ENCODE measurements at places on chromosomes 1 and 21.

GRCh38 chr1:23916209-23917131 lies 3.3 kb upstream of the CNR2 start:
- DNase-seq, result peak; percentile 85

DNA sequence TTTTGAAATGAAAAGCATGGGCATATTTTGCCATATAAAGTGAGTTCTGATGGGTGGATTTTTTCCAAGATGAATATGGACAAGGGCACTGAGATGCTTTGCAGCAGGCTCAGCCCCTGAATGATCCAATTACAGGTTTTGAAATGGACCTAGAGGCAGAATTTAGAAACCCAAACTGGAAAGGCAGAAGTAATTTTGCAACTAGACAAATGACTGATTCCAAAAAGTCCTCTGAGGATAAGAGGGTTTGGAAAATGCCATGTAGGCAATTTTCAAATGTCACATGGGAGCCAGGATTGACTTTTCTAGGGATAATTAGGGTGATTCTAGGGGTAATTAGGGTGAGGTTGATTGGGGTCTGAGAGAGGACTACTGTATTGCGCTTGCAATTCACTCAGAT lies 148.9 kb upstream of the ZNF648 start:
- no peak for DNase-seq

- DNase-seq, result no peak
Measured at GRCh38 chr1:82220754-82221153, 420.0 kb downstream of the ADGRL2 start.

DNA sequence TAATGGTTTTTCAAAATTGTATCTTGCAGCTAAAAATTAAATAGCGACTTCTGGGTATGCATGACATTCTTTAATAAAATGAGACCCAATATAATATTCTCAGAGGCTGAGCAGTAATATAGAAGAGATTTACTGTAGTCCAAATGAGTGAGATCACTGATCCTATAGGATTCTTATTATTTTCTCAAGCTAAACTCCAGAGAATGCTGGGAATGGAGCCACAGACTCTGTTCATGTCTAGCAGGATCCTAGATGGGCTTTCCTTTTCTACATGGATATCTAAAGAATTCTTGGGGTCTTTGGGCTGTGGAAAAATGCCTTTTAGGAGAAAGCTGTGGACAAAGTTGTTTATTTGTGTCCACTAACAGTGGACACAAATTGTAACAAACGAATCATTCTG lies 150.7 kb upstream of the ZNF644 start:
- no peak for DNase-seq

DNA sequence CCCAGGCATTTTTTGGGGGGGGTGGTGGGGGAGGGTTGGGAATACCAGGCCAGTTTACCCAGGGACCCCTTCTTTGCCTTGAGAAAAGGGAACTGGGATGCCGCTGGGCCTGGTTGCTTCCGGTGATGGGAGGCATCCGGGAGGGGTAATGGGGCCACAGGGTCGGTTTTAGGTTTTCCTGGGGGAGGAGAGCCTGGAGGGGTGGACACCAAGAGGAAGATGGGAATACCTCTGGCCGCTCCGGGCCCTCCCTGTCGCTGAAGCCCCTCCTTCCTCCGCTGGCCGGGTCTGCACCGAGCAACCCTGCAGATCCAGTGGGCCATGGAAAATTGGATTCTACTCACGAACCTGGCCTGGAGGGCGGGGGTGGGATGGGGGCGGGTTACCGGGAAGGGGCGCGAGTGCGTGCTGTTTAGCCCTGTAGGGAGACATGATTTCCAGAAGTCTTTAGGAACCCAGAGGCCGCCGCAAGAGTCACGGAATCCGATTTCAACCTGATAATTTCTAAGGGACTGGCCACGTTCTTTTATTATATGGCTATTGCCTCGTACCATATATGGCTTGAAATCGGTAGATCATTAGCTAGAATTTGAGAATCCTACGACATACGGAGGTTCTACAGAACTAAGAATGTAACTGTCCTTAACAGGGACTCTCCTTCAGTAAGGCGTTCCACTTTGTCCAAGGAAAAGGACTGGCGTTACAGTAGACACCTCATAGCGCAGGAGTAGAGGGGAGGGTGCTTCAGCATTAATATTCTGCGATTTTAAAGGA lies 749 bp downstream of the AKIRIN1 start:
- DNase-seq, result no peak

DNA sequence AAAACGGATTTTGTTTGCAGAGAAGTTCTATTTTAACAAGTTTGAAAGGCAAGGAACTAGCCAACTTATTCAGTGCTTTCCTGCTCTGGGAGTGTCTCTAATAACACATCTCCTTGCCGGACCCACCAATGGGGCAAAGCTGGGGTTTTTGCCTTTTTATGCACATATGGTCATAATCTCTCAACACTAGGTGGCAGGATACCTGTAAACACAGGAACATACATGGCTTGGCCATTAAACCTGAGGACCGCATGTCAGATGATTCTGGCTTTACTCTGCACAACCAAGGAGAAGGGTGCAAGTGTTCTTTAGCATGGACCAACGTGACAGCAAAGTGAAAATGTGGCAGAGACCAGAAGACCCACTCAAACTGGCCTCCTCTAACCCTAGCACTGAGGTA lies 4.9 kb downstream of the TMEM9 start:
- DNase-seq, result peak; percentile 68

- DNase-seq, result no peak
Measured at GRCh38 chr1:20725189-20726117, 7.0 kb downstream of the SH2D5 start.

- DNase-seq, result no peak
Measured at GRCh38 chr21:37496972-37497371, 130.4 kb downstream of the DYRK1A start.

- DNase-seq, result no peak
Measured at GRCh38 chr1:161771161-161771560, 5.0 kb downstream of the ATF6 start.

GRCh38 chr1:96487394-96487793 lies 234.2 kb upstream of the PTBP2 start:
- no peak for DNase-seq

DNA sequence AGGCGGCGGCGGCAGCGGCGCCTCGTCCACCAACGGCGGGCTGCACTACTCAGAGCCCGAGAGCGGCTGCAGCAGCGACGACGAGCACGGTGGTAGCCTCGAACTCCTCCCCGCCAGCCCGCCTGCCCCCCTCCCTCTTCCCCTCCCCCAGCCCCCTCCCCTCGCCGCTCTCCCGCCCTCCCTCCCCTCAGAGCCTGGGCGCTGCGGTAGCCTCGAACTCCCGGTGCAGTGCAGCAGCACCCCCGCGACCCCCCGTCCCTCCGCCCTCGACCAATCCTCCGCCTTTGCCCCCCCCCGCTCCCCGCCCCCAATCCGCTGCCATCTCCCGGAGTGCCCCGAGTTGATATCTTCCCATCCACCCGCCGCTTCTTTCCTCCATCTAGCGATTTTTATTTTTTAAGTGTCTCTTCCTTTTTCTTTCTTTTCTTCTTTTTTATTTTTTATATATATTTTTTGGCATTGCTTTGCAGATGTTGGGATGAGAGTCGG lies 516 bp downstream of the RCOR3 start:
- DNase-seq, result peak; percentile 68

DNA sequence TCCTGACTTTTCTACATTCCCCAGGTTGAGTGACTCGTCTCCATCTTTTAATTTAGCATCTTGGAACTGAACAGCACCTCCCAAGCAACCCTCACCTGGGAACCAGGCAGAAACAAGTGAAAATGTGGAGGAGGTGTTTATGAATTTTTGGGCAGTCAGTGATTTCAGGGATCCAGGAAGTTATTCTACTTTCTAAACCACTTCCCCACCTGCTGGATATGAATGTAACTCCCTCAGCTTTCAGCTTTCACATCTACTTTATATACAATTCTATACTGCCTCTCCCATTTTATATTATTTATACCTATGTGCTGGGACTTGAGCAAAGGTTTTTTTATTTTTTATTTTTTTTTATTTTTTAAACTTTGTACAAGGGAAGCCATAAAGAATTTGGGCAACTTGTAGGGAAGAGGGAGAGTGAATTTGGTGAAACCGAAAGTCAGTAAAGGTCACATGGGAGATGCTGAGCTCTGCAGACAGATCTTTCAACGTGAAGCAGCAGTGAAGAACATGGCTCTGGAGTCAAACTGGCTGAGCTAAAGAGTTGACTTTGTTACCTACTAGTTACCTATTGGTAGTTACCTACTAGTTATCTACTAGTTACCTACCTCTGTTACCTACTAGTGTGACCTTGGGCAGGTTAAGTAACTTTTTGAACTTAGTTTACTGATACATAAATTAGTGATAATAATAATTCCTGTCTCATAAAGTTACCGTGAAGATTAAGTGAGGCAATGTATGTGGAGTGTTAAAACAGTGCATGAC lies 45.5 kb downstream of the DDR2 start:
- DNase-seq, result no peak

- no peak for DNase-seq
Measured at GRCh38 chr1:165915932-165916348, 88.5 kb downstream of the UCK2 start.

- no peak for DNase-seq
Measured at GRCh38 chr1:214400131-214400530, 119.2 kb downstream of the SMYD2 start.

GRCh38 chr1:117610036-117610435 lies 4.2 kb downstream of the TENT5C start:
- no peak for DNase-seq

DNA sequence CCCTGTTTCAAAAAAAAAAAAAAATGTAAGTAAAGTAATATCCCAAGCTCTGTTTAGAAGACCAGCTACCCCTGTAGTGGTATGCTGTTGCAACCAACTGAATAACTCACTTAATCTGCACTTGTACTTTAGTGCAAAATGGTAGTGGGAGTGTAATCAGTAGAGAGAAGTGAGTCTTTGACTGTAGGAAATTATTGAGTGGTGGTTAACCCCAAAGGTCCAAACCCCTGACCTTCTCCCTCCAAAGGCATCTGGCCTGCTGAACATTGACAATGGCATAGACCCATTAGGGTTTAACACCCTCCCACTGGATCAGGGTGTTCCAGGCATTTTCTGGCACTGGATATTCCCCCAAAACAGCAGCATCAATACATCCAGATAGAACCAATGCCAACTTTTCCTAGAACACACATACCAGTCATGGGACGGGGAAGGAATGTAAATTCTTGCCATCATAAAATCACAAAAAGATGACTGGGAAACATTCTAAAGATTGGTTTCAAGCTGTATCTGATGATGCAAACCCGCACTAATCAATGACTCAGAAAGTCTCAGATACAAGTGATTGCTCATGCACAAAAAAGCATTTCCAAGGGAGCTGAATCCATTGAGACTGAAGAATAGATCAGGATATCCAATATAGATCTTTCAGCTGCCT lies 110.3 kb downstream of the MRPL39 start:
- no peak for DNase-seq

- no peak for DNase-seq
Measured at GRCh38 chr1:88488237-88488636, 195.8 kb upstream of the PKN2 start.

DNA sequence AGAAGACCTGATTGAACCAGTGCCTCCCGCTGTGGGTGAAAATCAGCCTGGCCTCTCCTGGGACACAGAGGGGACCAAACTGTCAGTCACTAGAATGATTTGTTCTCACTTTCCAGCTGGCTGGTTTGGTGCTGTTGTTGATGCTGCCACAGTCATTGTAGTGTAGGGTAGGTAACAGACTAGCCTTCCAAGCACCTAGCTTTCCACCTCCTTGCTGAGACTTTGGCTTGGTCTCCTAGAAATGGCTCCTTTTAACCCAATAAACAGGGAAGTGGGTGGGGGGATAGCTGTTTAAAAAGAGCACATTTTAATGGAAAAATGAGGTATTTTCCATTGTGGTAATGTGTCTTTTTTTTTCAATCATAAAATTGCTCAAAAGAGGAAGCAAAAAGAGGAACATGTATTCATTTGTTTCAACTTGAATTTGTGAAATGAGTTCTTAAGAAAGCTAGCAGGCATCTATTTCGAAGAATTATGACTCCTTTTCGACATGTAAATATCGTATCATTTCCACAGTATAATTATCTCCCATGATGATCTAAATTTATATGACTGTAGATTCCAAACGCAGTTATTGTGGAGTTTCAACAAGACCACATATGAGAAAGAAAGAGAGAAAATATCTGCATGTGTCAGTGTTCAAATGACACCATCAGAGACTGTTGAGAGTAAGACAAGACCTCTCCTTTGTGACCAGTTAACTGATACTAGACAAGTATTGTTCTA lies 190.1 kb downstream of the HLX start:
- peak; percentile 38 for DNase-seq

- DNase-seq, result no peak
Measured at GRCh38 chr1:35044431-35044830, 12.7 kb upstream of the ZMYM6 start.

- no peak for DNase-seq
Measured at GRCh38 chr1:205532996-205533735, 28.7 kb downstream of the CDK18 start.

GRCh38 chr1:205272536-205272935 lies 44.8 kb downstream of the TMCC2 start:
- DNase-seq, result no peak

GRCh38 chr21:35178827-35179226 lies 129.7 kb upstream of the RUNX1 start:
- no peak for DNase-seq

- no peak for DNase-seq
Measured at GRCh38 chr1:10819198-10819901, 22.9 kb upstream of the CASZ1 start.

DNA sequence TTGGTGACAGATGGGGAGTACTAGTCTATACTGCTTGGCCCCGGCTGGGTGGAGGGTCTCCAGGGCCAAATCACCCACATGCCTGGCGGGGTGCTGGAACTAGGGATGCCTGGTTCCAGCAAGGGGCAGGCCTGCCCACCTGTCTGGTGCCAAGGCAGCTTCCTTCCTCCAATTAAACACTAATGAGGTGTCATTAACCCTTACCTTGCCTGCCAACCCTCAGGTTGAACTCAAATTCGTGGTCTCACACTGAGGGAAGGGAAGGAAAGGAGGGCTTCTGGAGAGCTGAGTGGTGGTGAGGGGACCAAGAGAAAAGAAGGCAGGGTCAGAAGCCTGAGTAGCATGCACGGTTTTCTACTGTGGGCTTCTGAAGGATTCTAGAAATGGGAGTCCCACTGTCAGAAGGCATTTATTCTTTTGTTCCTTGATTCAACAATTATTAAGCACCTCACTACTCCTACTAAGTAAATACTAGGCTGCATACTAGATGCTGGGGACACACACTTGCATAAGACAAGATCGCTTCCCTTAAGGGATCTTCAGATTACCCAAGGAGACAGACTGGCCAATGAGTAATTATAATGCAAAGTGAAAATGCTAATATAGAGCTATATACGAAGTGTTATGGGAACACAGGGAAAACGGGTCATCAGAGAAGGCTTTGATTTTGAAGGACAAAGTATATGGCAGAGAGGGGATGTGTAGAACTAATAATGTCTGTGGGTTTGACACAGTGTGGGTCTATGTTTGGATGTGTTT lies 5.9 kb upstream of the EFNA3 start:
- DNase-seq, result no peak

- DNase-seq, result no peak
Measured at GRCh38 chr1:228401782-228402640, 4.6 kb downstream of the TRIM11 start.

DNA sequence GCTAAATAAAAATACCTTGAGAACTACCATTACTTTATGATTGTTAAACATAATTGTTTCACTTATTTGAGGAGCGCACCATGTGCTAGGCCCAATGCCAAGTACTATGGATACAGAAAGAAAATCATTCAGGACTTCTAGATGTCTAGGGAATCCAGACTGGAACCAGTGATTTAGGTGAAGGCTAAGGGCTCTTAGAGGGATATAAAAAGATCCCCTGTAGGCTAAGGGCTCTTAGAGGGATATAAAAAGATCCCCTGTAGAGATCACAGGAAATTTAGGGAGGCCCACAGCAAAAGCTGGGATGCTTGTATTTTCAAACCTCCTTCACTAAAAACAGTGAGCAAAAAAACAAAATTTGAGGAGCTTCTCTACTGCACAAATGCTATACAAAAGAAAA lies 6.7 kb downstream of the TOR1AIP2 start:
- no peak for DNase-seq
